ENCODE measurements at places on chromosomes 5 and 9. TPM values are rescaled to one million over a fixed set of nuclear protein-coding genes. Genes with fewer than 3 reads are reported as not detected.

DNA sequence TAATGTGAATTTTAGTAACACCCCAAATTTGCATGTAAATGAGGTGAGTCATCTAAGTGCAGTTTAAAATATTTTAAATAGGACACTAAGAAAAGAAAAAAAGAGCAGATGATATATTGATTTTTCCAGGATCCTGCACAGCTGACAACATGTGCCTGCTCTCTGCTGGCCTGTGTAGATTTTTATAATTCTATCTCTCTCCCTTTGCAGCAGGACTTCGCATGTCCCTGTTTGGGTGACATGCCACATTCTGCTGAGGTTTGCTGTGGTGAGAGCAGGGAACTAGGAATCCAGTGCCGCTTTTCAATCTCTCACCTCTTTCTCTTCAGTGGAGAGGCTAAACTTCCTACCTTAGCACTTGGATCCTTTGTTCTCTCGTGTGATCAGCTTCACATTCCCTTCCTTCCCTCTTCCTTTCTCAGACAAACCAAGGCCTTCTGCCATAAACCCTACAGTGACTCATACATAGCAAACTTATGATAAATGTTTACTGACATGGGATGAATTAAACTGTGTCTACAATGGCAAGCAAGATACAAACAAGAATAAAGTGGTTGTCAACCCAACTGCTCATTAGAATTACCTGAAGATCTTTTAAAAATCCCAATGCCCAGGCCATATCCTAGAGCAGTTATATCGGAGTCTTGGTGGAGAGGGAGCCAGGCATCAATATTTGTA is 198.8 kb upstream of the EFNA5 start:
- H3K27ac ChIP-seq: peak overlapping the region; percentile 74
- H3K36me3 ChIP-seq: no peaks in the 10 kb centered on the region
- H3K4me1 ChIP-seq: peaks cover 23% of the 10 kb centered on the region
- peak; percentile 68 for DNase-seq

- peaks cover 55% of the 10 kb centered on the region for H3K4me1 ChIP-seq
- peak overlapping the region; percentile 31 for H3K4me3 ChIP-seq
- DNase-seq: peak; percentile 42
- H3K36me3 ChIP-seq: peaks cover 15% of the 10 kb centered on the region
Observed at GRCh38 chr9:94818178-94818541, 91.7 kb downstream of the AOPEP start.

- H3K4me1 ChIP-seq: no peaks in the 10 kb centered on the region
- H3K27me3 ChIP-seq: peaks cover 11% of the 10 kb centered on the region
- H3K27ac ChIP-seq: no peak overlapping the region
- no peak overlapping the region for H3K4me3 ChIP-seq
- DNase-seq: no peak
Observed at GRCh38 chr5:74476046-74476818, 164.3 kb downstream of the ENC1 start.

The FREM1 gene
- total RNA-seq: not detected

The ADAMTS19 gene
- not detected for total RNA-seq

DNA sequence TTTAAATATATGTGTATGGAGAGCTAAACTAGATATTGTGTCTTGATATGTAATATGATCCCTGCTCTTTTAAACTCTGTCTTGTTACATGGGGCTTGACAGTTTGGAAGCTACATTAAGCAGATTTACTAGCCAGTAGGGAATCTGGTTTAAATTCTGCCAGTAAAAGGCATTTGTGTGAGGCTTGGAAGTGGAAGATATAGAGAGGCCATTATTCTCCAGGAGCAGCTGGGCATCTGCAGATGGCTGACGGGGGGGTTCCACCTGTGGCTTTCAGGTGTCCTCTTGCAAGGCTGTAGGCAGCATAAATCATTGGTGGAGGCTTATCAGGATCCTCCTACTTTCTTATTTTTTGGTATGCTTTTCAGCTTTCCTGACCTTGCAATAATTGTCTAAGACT is 179.1 kb upstream of the FBXL7 start:
- DNase-seq: no peak
- no peaks in the 10 kb centered on the region for H3K36me3 ChIP-seq
- H3K4me1 ChIP-seq: no peaks in the 10 kb centered on the region
- no peak overlapping the region for H3K4me3 ChIP-seq
- no peak overlapping the region for H3K27ac ChIP-seq

The TMEM252 gene
- not detected for total RNA-seq

GRCh38 chr5:176458904-176459561 is 10.8 kb downstream of the FAF2 start:
- H3K27ac ChIP-seq: peak overlapping the region; percentile 70
- no peak for DNase-seq
- 0 out of 2 replicates have a peak, but pooled peaks cover 2% of the 10 kb centered on the region for H3K27me3 ChIP-seq
- no peak overlapping the region for H3K4me3 ChIP-seq
- H3K36me3 ChIP-seq: peaks cover 13% of the 10 kb centered on the region

DNA sequence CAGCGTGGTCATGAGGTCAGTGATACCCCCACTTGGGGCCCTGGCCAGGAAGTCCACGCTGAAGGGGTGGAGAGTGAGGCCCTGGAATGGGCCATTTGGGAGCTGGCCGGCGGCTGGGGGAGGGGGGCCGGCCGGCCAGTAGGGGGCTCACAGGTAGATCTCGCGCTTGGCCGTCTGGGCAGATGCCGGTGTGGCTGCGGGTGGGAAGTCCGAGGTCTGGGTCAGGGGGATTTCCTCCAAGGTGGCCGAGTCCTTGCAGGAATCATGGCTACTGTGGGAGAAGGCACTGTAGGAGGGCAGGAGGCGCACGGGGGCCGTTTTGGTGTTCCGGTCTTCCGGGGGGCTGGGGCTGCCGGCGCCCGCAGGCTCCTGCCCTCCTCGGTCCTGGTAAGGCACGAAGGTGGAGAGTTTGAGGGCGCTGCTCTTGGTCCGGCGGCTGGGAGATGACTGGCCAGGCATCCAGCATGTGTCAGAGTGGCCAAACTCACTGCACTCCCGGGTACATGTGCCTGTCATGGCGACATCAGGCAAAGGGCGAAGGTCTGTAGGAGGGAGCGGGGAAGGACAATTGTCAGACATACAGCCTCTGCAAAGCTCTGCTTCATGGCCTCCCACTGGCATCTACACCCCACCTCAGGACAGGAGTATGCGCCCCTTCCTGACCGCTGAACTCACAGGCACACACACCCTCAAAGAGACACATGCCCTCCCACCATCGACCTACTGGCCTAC is 24.1 kb downstream of the PCDH1 start:
- H3K27me3 ChIP-seq: peaks cover 14% of the 10 kb centered on the region
- DNase-seq: no peak
- H3K36me3 ChIP-seq: no peaks in the 10 kb centered on the region

GRCh38 chr5:140718266-140718592 is 18.0 kb downstream of the ZMAT2 start:
- no peak for DNase-seq
- H3K27me3 ChIP-seq: peaks cover 5% of the 10 kb centered on the region
- H3K4me1 ChIP-seq: peaks cover 33% of the 10 kb centered on the region

DNA sequence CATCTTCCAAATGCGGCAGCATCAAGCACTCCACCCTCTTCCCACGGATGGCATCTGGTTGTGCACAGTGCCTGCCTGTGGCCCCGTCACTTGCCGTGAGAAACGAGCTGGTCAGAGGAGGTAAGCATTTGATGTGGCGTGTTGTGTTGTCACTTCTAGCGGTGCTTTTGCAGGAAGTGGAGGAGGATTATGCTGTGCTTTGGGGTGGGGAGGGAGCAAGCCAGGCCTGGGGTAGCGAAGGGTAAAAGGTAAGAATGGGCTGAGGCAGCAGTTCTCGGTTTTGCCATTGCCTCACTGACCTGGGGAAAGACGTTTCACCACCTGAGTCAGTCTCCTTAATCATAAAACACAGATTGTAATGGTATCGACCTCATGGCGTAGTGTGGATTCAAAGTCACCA is 2.3 kb upstream of the POMT1 start:
- peaks cover 19% of the 10 kb centered on the region for H3K36me3 ChIP-seq
- DNase-seq: no peak
- H3K27me3 ChIP-seq: peaks cover 26% of the 10 kb centered on the region
- peak overlapping the region; percentile 67 for H3K27ac ChIP-seq

- H3K27me3 ChIP-seq: peaks cover 20% of the 10 kb centered on the region
- no peaks in the 10 kb centered on the region for H3K36me3 ChIP-seq
- peak overlapping the region; percentile 92 for H3K27ac ChIP-seq
- peak overlapping the region; percentile 70 for H3K4me3 ChIP-seq
Observed at GRCh38 chr5:139985290-139985689, 57.8 kb downstream of the NRG2 start.

- peaks cover 9% of the 10 kb centered on the region for H3K36me3 ChIP-seq
- peak; percentile 88 for DNase-seq
- peaks cover 42% of the 10 kb centered on the region for H3K4me1 ChIP-seq
- H3K27ac ChIP-seq: peak overlapping the region; percentile 68
- H3K4me3 ChIP-seq: peak overlapping the region; percentile 69
- H3K27me3 ChIP-seq: peaks cover 2% of the 10 kb centered on the region
Observed at GRCh38 chr5:73030995-73031394, 75.2 kb downstream of the FCHO2 start.

- H3K4me1 ChIP-seq: peaks cover 18% of the 10 kb centered on the region
- no peak overlapping the region for H3K4me3 ChIP-seq
- no peak overlapping the region for H3K27ac ChIP-seq
- H3K36me3 ChIP-seq: 0 out of 2 replicates have a peak, but pooled peaks cover 4% of the 10 kb centered on the region
- DNase-seq: no peak
Observed at GRCh38 chr5:54628050-54628449, 110.5 kb downstream of the SNX18 start.

The CATSPER3 gene
- not detected for total RNA-seq

The SLC46A2 gene
- not detected for total RNA-seq

DNA sequence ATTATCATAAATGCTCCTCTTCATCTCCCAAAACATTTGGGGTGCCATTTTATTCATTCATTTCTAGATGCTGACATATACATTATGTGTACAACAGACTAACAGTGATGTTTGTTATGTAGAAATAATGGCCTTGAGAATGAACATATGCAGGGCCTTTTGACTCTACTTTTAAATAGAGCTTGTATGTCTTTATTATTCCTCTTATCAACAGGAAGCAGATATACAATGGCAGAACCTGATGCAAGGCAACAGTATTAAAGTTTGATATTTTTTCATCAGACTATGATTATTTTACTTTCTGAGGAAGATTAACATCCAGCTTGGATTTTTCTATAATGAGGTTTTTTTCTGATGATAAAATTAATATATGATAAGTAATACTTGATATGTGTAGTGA is 44.1 kb downstream of the SNX18 start:
- no peak overlapping the region for H3K27ac ChIP-seq
- no peaks in the 10 kb centered on the region for H3K36me3 ChIP-seq
- H3K4me3 ChIP-seq: no peak overlapping the region
- peaks cover 16% of the 10 kb centered on the region for H3K4me1 ChIP-seq

GRCh38 chr9:38025166-38025565 is 43.9 kb downstream of the SHB start:
- peaks cover 91% of the 10 kb centered on the region for H3K4me1 ChIP-seq
- peak overlapping the region; percentile 99 for H3K27ac ChIP-seq
- H3K27me3 ChIP-seq: peaks cover 2% of the 10 kb centered on the region
- H3K36me3 ChIP-seq: peaks cover 9% of the 10 kb centered on the region
- DNase-seq: no peak
- H3K4me3 ChIP-seq: peak overlapping the region; percentile 79

The OMD gene
- not detected for total RNA-seq

- no peaks in the 10 kb centered on the region for H3K27me3 ChIP-seq
- H3K4me1 ChIP-seq: no peaks in the 10 kb centered on the region
- H3K36me3 ChIP-seq: no peaks in the 10 kb centered on the region
- H3K27ac ChIP-seq: no peak overlapping the region
Observed at GRCh38 chr5:59479086-59479485, 414.4 kb downstream of the PDE4D start.

GRCh38 chr5:139068494-139069151 is 129.5 kb downstream of the SIL1 start:
- DNase-seq: no peak
- H3K4me1 ChIP-seq: peaks cover 8% of the 10 kb centered on the region
- no peaks in the 10 kb centered on the region for H3K27me3 ChIP-seq
- H3K4me3 ChIP-seq: no peak overlapping the region
- no peak overlapping the region for H3K27ac ChIP-seq

- DNase-seq: peak; percentile 97
- H3K4me1 ChIP-seq: peaks cover 47% of the 10 kb centered on the region
- peak overlapping the region; percentile 99 for H3K27ac ChIP-seq
- H3K27me3 ChIP-seq: no peaks in the 10 kb centered on the region
- H3K4me3 ChIP-seq: peak overlapping the region; percentile 87
- no peaks in the 10 kb centered on the region for H3K36me3 ChIP-seq
Observed at GRCh38 chr9:70601000-70601951, 186.8 kb upstream of the KLF9 start.

The PCDHA9 gene
- total RNA-seq: not detected

The PTGDS gene
- not detected for total RNA-seq

The TAF11L5 gene
- total RNA-seq: not detected

DNA sequence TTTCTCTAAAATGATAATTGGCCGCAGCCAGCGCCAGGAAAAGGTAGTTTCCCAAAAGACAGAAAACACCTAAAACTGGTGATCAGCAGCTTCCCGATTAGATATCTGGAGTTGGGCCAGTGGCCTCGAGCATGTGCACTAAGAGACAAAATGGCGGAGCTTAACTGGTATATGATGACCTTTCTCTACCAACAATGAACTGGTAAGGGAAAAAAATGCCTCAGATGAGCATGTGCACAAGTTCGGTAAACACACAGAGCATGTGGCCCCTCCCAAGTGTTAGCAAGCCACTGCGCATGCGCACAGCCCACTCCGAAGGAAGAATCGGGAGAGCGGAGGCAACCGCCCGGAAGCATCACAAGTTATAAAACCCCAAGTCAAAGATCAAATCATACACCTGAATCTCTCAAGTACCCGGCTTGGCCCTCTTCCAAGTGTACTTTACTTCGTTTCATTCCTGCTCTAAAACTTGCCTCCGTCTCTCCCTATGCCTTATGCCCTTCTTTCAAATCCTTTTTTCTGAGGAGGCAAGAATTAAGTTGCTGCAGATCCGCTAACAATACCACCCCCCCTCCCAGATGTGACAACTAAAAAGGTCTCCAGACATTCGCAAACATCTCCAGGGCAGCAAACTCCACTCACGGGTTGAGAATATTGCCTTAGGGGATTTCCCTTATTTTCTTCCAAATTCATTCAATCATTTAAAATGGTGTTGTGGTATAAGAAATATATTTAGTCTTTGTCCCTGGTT is 15.0 kb upstream of the PTBP3 start:
- H3K27ac ChIP-seq: peak overlapping the region; percentile 60
- peak overlapping the region; percentile 89 for H3K4me3 ChIP-seq
- peaks cover 15% of the 10 kb centered on the region for H3K4me1 ChIP-seq
- peak; percentile 29 for DNase-seq

The CDX1 gene
- not detected for total RNA-seq

The FAM78A gene
- 0.75 TPM for total RNA-seq

The NME5 gene
- total RNA-seq: 0.54 TPM

GRCh38 chr5:161342886-161343285 is 203.6 kb downstream of the GABRB2 start:
- no peak for DNase-seq
- no peak overlapping the region for H3K27ac ChIP-seq
- H3K4me1 ChIP-seq: no peaks in the 10 kb centered on the region
- no peak overlapping the region for H3K4me3 ChIP-seq
- peaks cover 2% of the 10 kb centered on the region for H3K27me3 ChIP-seq

DNA sequence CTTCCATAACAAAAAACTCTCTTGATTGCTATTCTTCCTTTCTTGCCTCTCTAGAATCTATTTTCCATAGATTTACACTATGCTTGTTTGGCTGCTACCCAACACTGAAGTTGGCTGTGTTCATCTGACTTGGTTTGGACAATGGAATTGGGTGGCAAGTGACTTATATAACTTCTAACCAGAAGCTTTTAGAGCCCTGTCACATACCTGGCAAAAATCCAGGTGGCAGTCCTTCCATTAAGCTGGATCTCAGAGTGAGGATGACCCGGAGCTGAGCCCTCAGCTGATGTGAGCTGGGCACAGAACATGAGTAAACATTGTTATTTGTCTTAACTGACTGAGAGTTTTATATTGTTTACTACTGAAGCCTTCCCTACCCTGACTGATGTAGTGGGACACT is 225.7 kb downstream of the TLR4 start:
- H3K4me1 ChIP-seq: no peaks in the 10 kb centered on the region
- H3K27ac ChIP-seq: no peak overlapping the region
- no peaks in the 10 kb centered on the region for H3K27me3 ChIP-seq
- no peaks in the 10 kb centered on the region for H3K36me3 ChIP-seq
- H3K4me3 ChIP-seq: no peak overlapping the region
